Globus pallidus (tissue), 1 donor: ENCODE measurements at places on chromosomes 16 and 17.
A peak's percentile ranks its signal among the peaks of the same experiment; 100 is the strongest.

DNA sequence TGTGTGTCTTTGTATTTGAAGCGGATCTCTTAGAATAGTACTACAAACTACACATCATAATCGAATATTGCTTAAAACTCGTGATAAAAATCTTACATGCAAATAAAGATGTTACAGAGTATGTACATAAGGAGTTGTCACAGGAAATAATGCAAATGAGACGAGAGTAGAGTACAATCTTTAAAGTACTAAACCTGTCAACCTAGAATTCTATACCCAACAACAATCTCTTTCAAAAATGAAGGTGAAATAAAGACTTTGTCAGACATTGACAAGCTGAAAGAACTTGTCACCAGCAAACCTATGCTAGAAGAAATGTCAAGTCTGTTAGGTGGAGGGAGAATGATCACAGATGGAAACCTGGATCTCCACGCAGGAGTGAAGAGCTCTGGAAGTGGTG lies 83.7 kb upstream of the GNG13 start:
- no peak for DNase-seq

- no peak for DNase-seq
Measured at GRCh38 chr17:1170739-1171138, 9.0 kb downstream of the ABR start.

DNA sequence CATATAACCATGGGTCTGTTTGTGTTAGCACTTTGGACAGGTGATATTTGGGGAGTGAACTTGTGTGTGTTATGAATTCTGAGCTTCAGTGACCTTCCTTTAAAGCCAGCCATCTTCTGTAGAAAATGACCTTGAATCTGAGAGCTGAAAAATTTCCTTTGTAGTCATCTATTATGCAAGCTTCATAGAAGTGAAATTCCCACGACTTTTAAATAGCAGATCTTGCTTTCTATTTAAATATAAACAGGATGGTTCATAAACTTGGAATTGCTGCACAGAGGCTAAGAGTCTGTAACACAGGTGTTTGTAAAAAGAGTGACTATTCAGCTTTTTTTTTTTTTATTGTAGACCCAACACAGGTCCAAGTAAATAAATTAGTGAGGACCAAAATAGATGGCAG lies 85.5 kb downstream of the MARCHF10 start:
- no peak for DNase-seq

- no peak for DNase-seq
Measured at GRCh38 chr16:85027958-85028684, 526 bp downstream of the KIAA0513 start.

DNA sequence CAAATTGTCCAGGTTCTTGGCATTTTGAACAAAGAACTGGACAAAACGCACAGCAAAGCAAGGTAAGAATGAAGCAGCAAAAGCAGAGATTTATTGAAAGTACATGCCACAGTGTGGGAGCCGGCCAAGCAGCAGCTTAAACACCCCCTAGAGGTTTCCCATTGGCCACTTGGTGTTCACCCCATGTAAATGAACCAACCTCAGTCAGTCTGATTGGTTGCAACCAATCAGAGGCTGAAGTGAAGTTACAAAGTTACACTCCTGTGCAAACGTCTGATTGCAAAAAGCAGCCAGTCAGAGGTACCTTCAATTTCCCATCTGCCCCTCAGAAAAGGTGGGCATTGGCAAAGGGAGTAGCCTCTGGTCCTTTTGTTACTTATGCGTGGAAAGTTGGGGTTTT lies 8.8 kb upstream of the ZNF263 start:
- DNase-seq, result no peak

DNA sequence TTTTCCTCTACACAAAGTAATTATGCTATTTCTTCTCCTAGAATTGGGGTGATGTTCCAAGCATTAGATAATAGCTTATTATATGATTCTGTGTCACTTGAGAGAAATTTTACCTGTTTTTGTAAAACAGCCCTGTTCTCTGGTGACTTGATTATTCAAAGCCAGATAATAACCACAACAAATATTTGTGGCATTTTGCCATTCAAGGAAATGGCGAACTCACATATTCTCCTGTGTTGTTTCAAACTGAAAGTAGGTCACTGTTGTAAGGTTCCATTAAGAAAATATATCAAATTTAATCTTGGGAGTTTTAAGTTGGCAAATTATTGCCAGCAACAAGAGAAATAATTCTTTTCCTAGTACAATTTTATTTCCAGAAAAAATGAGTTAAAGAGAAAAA lies 124.8 kb downstream of the STXBP4 start:
- DNase-seq, result no peak

DNA sequence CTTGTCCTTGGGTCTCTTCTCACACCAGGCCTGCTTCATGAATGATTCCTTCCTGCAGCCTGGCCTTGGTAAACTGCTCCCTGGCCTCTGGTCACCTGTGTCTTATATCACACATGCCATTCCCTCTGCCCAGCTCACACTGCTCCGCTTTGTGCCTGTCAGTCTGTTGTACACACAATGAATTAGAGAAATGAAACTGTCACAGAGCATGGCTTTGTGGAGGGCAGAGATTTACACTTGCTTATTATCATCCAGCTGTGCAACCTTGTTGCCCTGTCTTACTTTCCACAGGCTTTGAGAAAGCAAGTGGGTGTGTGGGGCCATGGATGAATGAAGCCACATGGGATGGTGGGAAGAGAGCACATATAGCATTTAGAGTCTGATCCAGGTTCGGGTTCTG lies 22.4 kb downstream of the ALDH3A2 start:
- peak; percentile 7 for DNase-seq

- DNase-seq, result no peak
Measured at GRCh38 chr17:15418781-15419180, 48.6 kb downstream of the CDRT4 start.

GRCh38 chr17:62778990-62779681 lies 29.0 kb downstream of the MARCHF10 start:
- no peak for DNase-seq

GRCh38 chr16:82192665-82193064 lies 22.6 kb upstream of the MPHOSPH6 start:
- DNase-seq, result peak; percentile 12

- DNase-seq, result no peak
Measured at GRCh38 chr16:87607223-87607622, 4.9 kb downstream of the JPH3 start.

DNA sequence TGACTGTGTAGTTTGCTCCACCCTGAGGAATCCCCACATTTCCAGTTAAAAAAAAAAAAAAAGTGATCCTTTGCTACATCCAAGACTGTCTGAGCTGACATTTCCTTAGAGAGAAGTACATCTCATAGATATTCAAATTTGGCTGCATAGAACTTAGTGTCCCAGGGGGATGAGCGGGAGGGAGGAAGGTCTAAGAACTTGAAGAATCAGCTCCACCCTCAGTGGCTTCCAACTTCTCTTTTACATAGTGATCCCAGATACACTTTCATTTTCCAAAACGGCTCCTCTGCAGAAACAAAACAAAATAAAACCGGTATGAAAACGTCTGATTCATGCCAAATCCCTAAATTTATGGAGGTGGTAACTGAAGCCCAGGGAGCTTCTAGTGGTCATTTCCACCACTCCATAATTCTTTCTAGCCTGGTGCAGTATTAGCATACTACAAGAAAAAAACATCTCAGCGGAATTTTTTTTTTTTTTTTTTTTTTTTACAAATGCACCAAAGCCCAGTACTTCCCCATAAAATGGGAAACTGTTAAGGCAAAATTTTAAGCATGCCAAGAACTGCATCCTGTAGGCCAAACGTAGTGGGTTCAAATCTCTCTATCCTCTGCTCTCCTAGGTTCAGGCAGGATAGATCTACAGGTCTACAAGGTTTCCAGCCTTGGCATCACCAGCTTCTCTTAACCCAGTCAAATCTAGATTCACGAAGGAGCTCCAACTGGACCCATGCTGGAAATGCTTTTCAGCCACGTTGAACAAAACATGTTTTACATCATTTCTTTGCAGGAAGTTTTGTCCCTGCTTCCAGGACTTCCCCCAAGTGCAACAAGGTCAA lies 29.3 kb downstream of the MAF start:
- DNase-seq, result no peak

- peak; percentile 53 for DNase-seq
Measured at GRCh38 chr16:47316442-47317015, 144.3 kb downstream of the ITFG1 start.

DNA sequence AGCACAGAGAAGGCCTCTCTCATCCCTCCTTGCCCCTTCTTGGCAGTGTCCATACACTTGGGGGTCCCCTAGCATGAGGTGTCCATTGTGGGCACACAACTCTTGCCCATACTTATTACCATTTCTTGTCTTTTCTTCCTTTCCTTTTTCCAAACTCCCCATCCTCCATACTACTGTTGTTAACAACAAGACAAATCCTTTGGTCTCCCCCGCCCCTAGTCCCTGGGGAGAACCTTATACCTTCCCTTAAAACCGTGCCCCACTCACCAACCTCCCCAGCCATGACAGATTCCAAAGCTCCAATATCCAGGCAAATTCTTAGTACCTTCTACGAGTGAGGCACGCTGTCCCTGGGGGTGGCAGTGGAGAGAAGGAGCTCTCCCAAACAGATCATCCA lies 82.9 kb downstream of the GAS7 start:
- no peak for DNase-seq

DNA sequence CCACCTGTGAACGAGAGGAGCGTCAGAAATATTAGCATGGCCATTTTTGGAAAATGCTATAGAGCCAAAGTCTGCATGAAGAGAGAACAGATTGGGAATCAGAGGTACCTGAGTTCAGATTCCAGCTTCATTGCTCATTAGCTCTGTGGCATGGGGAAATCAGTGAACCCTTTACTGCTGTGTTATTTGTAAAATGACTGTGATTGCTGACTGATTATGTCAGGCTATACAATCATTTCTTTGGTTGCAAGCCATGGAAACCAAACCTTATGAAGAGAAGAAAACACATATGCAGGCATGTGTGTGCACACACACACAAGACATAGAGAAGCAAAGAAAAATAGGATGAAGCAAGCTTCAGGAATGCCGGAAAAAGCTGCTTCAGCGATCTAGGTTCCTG lies 101.4 kb upstream of the HSBP1 start:
- DNase-seq, result no peak

DNA sequence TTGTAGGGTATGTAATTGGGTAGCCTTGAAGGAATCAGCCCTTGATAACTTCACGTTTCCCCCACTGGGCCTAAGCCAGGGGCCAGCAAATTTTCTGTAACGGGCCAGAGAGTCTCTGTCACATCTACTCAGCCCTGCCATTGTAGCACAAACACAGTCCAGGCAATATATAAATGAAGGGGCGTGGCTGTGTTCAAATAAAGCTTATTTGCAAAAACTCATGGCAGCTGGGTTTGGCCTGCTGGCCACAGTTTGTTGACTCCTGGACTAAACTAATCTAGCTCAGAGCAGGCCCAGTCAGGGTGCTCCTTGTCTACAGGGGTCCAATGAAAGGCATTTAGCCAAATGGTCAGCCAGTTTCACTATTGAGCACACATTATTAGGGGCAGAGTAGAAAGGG lies 141.6 kb downstream of the CCDC182 start:
- DNase-seq, result no peak

DNA sequence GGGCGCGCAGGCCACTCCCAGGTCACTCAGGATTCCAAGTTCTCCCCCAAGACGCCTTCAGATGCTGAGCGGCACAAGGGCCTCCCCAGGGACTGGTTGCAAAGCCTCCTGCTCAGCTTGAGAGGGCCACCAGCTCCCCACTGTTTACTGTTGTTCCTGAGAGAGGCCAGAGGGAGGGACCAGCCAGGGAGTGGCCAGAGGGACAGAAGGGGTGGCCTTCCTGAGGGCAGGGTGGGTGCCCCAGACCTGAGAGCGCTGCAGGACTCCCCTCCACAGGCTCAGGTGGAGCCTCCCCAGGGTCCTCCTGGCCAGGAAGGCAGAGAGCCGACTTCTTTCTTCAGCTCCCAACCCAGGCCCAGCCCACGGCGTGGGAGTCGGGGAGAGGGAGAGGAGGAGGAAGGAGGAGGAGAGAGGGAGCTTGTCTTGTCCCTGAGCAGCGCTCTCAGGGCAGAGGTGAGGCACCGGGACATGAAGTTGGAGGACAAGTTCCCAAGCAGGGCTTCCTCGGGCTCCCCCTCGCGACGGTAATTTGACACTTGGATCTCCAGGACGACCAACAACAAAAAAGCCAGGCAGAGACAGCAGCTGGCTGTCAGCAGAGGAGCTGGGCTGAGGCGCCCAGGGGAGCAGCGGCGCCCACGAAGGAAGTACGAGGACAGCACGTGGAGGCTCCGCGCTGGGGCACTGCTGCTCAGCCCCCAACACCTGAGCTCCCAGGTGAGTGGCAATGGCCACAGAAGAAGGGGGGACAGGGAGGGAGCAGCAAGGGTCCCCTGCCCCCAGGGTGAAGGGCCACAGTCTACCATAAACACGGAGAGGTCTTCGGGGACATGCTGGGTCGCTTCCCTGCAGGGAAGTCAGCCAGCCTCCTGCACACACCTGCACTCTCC lies 497 bp downstream of the SMIM5 start:
- peak; percentile 88 for DNase-seq

DNA sequence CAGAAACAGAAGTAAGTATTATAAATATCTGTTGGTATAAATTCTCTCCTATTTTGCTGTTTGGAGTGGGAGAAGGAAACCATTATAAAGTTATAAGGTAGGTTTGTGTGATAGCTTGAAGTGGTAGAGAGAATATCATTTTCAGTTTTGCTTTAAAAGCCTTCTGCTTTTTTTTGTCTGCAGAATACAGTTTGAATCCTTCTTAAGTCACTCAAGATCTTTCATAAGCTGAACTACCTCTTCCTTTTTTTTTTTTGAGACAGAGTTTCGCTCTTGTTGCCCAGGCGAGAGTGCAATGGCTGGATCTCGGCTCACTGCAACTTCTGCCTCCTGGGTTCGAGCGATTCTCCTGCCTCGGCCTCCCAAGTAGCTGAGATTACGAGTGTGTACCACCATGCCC lies 9.0 kb downstream of the ATAD5 start:
- no peak for DNase-seq

DNA sequence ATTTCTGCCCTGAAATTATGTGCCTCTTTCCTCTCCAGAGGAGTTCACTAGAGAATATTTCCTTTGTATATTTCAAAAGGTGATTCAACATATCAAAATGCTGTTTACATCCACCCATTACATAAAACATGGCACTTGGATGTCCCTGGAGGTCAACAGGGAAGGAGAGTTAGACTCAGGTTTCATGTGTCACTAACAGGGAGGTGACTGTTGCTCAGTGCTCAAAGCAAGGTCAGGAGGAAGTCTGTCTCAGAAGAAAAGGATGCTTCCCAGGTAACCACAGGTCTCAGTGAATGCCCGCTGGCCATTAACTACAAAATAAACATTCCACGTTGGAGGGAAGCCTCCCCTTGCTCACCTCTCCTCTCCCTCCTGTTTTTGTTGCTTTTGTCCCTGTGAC lies 198.6 kb downstream of the AXIN2 start:
- no peak for DNase-seq

GRCh38 chr16:83806036-83806435 lies 1.7 kb upstream of the HSBP1 start:
- DNase-seq, result no peak

- no peak for DNase-seq
Measured at GRCh38 chr16:89097392-89097772, 3.7 kb downstream of the ACSF3 start.

DNA sequence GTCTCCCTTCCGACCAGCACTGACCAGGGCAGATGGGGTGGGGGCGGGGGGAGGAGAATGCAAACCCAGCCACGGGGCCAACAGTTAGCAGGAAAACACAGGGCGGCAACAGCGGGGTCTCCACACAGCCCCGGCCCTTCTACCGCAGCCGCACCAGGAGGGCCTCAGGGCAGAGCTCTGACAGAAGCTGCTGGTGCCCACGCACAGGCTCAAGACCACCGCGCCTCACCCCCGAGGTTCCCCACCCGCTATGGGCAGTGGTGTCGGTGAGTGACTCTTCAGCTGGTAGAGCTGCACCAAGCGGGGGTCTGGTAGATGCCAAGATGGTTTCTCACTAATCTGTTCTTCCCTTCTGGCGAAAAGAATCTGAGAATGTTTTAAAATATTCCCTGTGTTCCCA lies 16.1 kb downstream of the HAGH start:
- DNase-seq, result no peak
